Muscle of back (tissue), 13 donors: ENCODE measurements at places on chromosomes 1 and 21.

- no peak for DNase-seq
Observed at GRCh38 chr1:183195142-183195574, 9.1 kb downstream of the LAMC2 start.

GRCh38 chr1:147736883-147737282, 23.5 kb downstream of the GJA5 start:
- no peak for DNase-seq

- no peak for DNase-seq
Observed at GRCh38 chr21:42144221-42144620, 73.1 kb downstream of the UMODL1 start.

DNA sequence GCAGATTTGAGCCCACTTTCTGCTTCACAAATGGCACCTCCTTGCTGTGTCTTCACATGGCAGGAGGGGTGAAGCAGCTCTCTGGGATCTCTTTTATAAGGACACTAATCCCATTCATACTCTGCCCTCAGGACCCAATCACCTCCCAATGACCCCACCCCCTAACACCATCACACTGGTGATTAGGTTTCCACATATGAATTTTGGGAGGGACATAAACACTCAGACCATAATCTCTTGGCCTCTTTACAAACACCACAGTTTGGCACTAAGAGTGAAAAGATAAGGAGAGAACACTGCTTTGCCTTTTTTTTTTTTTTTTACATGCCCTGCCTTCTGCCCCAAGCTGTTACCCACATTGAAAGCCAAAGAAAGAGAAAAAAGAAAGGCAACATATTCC, 166.2 kb upstream of the NFIA start:
- no peak for DNase-seq

GRCh38 chr1:240441669-240442068, 170.3 kb downstream of the GREM2 start:
- DNase-seq, result no peak

DNA sequence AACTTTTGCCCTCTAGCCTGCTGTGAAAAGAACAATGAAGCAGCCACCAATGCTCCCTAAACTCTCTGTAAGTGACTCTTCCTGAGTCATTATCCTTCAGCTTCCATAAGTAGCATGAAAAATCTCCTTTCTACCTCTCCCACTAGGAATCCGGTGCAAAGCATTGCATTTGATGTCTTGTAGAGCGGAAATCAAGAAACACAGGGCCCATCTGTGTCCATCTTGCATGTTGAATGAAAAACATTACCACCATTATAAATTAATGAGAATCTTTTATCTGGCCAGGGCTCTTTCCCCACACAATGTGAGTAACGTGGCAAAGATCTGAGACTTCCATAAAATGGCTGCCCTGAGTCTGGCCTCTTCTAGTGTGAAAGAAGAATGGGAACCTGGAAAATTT, 324.4 kb downstream of the ADGRL2 start:
- DNase-seq, result no peak

DNA sequence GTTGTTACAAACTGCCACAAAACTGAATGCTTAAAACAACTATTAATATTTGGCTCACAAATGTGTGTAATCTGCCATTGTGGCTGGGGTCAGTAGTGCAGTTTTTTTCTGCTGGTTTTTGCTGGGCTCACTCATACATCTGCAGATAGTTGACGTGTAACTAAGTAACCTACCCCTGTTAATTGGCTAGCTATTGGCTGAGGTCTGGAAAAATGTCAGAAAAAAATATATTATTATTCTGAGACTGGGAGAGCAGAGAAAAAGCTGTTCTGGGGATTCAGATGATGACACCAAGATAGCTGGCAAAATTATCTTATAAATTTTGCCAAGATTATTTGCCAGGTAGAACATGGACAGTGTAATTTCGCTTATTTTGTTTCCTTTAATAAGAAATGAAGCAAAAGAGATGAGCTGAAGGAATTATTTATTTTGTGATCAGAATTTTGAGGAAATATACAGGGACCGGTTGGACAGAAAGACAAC, 616.1 kb upstream of the ADAMTS5 start:
- DNase-seq, result no peak

GRCh38 chr1:183912265-183912886, 107.5 kb downstream of the RGL1 start:
- no peak for DNase-seq

- DNase-seq, result no peak
Observed at GRCh38 chr1:100184536-100184935, 6.5 kb upstream of the LRRC39 start.

DNA sequence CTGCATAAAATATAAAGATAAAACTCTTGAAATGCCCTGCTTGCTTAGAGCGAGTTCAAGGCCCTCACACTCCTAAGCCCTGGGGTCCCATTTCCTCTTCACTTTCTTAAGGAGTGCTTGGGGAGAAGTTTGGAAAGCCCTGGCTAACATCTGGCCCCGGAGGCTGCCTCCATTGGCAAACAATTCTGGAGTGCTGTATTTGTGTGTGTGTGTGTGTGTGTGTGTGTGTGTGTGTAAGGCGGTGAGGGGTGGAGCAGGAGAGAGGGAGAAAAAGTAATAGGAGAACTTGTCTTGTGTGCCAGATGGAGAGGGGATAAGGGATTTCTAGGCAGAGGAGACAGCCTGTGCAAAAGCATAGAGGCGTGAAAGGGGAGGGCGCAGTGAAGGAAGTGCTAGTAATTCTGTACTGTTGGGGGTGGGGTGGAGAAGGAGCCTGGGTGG, 578 bp upstream of the TRIM62 start:
- DNase-seq, result peak; percentile 81

DNA sequence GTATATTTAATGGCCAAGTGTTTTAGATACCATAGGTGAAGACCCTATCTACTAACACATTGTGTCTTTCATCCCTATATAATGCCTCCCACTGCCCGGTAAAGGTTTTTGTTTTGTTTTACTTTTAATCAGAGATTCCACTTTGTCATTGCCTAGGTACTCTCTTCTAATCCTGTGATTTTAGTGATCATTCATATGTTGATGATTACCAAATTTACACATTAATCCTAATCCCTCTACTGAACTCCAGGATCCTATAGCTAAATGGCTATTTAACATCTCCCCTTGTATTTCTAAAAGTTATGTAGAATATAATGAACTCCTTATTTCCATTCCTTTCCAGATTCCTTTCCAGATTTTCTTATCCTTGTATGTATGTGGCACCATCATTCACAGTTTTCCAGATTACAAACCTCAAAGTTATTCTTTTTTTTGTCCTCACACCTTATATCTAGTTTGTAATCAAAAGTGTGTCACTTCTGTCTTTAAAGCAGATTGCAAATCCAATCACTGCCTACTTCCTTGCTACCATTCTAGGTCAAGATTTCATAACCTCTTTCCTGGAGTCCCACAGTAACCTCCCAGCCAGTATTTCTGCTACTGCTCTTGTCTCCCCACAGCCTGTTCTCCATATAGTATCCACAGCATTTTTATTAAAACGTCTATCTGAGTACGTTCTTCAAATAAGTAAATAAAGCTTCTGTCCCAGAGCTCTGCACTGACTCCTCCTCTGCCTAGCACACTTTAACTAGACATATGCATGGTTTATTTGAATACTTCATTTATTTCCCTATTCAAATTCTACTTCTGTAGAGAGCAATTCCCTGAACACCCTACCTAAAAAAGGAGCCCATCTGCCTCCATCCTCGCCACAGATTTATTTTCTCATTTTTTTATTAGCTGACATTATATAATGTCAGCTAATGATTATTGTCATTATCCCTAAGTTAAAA, 157.8 kb downstream of the KCNT2 start:
- DNase-seq, result no peak

DNA sequence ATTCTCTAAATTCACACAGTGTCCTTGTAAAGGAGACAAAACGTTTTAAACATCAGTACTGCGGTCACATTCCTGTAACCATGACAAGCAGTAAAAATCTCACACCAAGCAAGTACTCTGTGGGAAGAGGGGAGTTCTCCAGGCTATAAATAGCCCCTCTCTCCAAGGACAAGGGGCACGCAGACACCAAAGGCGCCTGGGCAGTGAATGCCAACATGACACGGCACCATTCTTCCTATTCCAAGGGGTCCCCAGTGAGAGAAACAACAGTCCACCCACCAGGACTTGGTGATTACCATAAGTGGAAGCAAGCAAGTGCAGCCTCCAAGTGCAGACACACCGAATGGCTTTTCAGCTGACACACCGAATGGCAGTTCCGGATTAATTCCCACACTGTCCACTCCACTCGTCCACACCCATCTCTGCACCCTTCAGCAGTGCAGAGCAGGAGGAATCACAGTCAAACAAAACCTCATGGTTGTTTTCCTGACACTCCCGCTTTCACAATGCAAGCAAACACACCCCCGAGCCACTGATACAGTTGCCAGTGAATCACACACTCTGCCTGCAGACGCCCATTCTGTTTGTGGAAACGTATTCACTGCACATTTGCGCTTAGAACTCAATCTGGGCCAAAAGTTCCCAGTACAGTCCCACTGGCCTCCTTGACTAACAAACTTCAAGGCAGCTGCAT, 1.8 kb downstream of the PTTG1IP start:
- DNase-seq, result peak; percentile 30

DNA sequence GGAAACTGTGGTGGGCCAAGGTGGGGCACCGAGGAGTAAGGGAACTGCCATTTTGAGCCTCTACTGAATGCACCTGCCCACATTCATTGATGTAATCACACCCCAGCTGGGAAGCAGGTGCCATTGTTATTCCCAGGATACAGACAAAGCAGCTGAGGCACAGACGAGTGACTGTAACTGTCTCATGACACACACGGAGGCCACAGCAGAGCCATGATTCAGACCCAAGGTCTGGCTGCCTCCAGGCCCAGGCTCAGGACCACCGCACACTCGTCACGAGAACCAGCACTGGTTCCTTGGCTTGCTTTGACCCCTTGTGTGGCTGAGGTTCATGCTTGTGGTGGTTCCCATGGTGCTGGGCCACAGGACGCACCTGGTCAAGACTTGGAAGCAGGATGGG, 45.6 kb upstream of the CLIC4 start:
- no peak for DNase-seq

- DNase-seq, result no peak
Observed at GRCh38 chr1:44284184-44284583, 70.9 kb downstream of the ERI3 start.

DNA sequence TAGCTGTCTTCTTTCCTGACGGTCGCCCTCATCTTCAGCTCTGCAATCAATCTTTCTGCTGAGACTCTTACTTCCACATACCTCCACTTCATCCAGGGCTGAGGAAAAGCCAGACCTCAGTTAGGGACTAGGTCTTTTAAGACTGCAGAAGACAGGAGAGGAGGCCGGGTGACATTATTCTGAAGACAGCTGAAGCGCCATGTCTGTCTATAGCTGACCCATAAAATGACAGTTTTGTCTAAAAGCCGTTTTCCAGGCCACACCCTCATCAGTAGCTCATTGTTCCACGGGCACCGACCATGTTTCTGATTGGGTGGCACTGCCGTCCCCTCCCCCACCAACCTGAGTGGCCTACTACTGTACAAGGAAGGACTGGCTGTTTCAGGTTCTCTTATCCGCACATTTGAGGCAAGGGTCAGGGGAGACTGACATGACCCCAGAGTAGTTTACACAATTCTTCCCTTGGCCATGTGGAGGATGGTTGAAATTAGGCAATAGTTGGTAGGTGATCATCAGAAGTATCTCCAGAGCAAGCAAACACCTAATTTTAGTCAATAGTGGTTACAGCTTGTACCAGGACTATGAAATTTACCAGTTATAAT, at the start of gene ADCY10:
ADCY10 (minus strand) TSS at position 240 of the 602 bp plus-strand sequence. CDS start 8,994 bp downstream, outside the sequence.
- no peak for DNase-seq

- DNase-seq, result no peak
Observed at GRCh38 chr1:81505831-81506230, 294.9 kb upstream of the ADGRL2 start.

GRCh38 chr1:27011058-27011764, 1.4 kb downstream of the TENT5B start:
- DNase-seq, result peak; percentile 86

DNA sequence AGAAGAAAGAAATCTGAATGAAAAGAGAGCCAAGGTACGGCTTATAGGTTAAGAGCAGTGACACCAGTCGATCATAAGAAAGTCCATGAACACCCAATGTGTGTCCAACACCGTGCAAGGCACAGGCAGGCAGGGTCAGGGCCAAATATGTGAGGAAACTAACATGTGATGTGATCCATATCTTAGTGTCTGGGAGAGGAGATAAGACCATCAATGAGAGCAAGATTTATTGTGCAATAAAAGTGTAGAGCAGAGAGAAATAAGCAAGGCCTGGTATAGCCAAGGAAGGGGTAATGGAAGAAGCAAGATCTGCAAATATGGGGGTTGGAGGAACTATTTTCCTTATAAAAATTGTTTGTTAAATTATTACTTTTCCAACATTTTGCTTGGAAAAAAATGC, 198.8 kb downstream of the CRB1 start:
- DNase-seq, result no peak

DNA sequence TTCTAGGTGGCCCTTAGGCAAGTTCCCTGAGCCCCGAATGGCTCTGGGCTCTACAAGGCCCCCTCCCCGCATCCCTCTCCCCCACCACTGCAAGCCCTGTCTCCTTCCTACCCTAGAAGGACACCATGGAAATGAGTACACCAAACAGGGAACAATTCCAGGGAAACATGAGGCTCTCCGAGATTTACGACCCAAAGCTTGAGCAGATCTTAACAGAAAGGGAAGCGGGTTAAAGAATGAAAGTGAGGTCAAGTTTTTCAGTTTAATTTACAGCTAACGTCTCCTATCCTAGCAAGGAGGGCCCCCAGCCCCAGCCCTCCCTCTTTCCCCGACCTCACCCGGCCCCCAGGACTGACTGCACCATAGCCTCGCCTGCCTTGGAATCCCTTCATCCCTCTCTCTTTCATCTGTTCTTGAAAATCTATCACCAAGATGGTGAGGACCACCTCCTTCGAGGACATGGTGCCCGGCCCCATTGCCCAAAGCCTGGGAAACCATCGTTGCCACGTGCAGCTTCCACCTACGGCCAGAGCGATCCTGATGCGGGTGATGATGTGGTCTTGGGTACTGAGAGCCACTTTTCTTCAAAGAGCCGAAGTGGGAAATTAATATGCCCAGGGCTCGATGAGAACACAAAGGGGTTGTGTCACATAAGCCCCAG, 30.5 kb downstream of the SIM2 start:
- no peak for DNase-seq

- peak; percentile 57 for DNase-seq
Observed at GRCh38 chr1:181112071-181112929, 23.8 kb downstream of the IER5 start.

GRCh38 chr1:116918714-116919357, 9.1 kb downstream of the PTGFRN start:
- no peak for DNase-seq
